ENCODE measurements at places on chromosomes 3 and 15.

DNA sequence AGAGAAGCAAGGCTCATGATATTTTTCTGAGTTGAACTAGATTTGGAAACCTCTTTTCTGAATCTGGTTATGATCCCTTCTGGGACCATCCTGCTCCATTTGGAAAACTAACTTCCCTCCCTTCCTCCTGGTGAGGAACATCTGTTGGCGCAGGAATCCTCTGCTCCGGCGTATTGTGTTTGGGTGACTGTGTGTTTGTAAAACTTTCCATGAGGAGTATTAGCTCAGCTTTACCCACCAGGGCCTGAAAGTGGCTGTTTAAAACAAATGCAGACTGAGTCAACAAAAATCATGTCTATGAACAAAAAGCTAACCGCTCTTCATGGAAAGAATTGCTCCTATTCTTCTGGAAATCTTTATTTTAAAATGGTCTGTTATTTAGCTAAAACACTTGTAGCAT is 17.7 kb downstream of the STARD9 start:
- DNase-seq, result no peak

- no peak for DNase-seq
Observed at GRCh38 chr3:96991231-96991630, 176.8 kb downstream of the EPHA6 start.

GRCh38 chr3:38317192-38317759 is 29.3 kb upstream of the XYLB start:
- DNase-seq, result no peak

- DNase-seq, result no peak
Observed at GRCh38 chr3:142318331-142318730, 92.9 kb upstream of the GK5 start.

DNA sequence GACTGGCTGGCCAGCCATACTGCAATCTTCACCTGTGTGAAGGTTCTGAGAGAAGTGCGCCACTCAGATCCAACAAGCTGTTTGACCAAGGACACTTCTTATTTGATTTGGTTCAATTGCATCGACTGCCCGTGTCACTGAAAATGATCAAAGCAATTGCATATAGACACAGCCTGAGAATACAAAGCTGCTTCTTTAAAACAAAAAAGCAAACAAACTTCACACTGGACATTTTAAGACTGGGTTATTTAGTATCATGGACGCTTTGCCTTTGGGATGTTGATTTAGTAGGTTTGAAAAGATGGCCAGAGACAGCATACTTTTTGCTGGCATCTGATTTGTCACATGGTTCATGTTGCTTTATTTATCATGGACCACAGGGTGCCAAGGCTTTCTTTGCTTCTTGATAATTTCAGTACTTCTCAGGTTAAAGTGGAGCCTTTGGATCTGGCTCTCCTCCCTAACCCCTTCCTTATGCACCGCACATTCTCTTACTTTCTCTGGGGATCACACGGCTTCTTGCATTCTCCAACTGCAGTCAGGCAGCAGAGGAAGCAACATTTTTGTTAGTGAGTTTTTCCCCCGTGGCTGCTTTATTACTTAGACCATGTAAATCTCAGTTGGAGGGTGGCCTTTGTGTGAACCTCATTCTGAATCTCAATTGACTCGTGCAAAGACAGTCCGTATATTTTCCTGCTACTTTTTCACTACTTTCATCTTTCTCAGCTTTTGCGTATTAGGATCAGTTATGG is 151.0 kb downstream of the CD47 start:
- no peak for DNase-seq

- no peak for DNase-seq
Observed at GRCh38 chr3:41404582-41404981, 205.3 kb downstream of the CTNNB1 start.

DNA sequence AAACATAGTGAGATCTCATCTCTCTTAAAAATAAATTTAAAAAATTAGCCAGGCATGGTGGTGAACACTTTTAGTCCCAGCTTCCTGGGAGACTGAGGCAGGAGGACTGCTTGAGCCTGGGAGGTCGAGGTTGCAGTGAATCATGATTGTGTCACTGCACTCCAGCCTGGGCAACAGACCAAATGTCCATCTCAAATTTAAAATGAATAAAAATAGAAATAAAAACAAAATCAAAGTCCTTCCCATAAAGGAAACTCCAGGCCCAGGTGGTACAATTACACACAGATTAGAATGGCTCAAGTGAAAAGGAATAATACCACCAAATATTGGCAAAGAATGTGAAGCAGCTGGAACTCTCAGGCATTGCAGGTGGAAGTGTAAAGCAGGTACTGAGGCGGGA is 19.3 kb upstream of the ATP10A start:
- no peak for DNase-seq

DNA sequence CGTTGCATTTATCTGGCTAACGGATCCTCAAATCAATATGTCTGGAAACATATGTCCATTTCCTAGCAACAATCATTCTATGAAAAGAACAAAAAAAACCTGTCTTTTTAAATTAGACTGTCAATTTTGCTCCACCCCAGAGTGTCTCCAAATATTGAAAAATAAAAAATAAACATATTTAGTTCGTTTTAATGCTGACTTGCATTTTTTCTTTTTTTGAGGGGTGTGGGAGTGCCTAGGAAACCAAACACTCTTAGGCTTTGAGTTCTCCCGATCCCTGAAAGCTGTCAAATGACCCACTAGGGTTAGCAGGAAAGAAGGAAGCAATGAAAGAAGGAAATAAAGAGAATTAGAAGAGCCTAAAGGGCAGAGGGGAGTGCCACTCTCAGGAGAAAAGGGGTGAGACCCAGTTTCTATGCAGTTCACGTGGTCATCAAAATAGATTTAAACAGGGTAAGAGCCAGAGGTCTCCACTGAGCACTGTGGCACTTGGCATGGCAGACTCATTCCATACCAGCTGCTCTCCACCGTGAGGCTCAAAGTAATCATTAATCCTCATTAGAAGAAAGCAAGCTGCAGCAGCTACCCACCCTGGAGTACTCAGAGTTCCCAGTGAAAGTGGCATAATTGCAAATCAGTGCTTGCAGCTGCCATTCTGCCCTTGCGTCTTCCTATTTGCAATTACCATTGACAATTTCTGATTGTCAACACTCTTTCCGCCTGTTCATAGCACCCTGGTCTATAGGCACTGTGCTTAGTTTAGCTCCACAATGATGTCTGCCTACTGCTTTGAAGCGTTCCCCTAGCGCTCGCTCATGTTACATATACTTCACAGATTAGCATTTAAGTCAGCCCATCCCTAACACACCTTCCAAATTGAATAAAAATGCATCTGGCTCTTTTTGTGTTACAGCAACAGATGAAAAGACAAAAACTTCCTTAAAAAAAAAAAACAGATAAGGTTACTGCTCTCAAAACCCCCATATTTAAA is 32.3 kb downstream of the PDZRN3 start:
- DNase-seq, result no peak

DNA sequence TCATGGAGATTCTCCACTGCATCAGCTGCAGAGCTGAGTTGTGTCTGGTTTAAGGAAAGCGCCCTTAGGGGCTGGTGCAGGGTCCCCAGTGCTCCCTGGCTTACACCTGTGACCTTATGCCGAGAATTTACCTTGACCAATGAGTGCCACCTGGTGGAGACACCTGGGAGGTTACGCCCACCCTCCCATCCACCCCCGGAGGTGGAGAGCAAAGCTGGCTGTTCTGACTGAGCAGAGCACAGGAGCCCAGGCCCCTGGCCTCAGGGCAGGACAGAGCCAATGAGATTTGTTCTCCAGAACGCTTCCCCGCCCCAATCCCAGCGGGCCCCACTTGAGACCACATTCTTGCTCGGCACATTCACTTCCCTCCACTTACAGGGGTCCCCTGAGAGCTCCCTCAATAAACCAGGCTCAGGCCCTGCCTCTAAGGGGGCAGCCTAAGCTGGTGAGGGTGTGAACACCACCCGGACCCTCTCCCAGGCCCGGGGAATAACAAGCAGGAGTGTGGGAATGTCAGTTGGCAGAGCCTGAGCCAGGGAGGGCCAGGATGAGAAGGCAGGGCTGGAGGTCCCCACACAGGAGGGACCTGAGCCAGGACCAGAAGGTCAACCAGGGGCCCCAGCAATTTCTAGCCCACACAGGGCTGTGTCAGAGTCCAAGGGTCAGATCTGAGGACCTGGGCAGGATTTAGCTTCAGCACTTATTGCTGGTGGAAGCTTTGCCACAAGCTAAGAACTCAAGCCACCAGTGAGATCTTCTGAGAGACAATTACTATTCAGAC is 117.1 kb downstream of the TPRA1 start:
- DNase-seq, result peak; percentile 42

GRCh38 chr3:161386991-161387770 is 15.9 kb upstream of the SPTSSB start:
- no peak for DNase-seq

Measured in liver (tissue), 10 donors.